AML-193 (cell line): ENCODE measurements at places on chromosomes 1 and 21.

GRCh38 chr1:174398246-174398645 lies 49.5 kb upstream of the GPR52 start:
- DNase-seq = no peak

DNA sequence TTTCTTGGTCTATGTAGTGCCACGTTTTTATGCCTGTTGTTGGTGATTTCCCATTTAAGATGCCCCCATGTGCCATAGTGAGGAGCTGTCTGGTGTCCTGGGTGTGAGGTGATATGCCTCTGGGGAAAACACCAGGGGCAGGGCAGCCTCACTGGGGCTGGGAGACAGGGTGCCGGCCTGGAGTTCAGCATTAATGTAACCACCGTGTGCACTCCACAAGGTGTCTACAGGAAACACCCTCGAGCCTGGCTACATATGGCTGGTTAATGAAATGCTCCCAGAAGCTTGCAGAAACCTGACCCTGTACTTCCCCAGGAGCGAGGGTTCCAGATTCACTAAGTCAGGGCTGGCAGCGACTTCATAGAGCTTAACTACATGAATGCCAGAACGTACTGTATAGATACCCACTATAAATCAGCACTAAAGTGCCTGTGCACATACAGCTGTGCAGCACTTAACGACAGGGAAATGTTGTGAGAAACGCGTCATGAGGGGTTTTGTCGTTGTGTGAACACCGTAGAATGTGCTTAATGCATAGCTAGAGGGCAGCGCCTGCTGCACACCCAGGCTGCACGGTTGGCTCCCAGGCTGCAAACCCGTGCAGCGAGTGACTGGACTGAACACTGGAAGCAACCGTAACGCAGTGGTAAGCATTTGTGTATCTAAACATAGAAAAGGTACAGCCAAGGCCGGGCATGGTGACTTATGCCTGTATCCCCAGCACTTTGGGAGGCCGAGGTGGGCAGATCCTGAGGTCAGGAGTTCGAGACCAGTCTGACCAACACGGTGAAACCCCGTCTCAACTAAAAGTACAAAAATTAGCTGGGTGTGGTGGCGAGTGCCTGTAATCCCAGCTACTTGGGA lies 10.4 kb downstream of the TFF2 start:
- no peak for DNase-seq

GRCh38 chr1:230919207-230919606 lies 50.9 kb upstream of the C1orf198 start:
- DNase-seq = no peak

DNA sequence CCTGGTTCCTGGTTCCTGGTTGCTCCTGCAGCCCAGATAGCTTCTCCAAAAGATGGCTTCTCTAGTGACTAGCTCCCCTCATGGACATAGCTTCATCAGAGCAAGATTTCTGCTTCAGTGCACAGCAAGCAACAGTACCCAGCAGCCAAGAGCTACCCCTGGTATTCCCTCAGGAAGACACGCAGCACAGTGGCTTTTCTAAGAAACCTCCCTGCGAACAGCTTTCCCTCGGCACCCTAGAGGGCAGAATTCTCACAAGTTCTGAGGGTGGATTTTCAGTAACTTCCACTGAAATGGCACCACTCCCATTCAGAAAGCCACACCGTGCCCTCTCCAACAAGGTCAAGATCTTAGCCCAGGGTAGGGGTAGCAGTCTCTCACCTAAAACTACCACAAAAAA lies 128.2 kb downstream of the EIF4G3 start:
- DNase-seq = no peak
